ENCODE measurements at places on chromosomes 4 and X.

DNA sequence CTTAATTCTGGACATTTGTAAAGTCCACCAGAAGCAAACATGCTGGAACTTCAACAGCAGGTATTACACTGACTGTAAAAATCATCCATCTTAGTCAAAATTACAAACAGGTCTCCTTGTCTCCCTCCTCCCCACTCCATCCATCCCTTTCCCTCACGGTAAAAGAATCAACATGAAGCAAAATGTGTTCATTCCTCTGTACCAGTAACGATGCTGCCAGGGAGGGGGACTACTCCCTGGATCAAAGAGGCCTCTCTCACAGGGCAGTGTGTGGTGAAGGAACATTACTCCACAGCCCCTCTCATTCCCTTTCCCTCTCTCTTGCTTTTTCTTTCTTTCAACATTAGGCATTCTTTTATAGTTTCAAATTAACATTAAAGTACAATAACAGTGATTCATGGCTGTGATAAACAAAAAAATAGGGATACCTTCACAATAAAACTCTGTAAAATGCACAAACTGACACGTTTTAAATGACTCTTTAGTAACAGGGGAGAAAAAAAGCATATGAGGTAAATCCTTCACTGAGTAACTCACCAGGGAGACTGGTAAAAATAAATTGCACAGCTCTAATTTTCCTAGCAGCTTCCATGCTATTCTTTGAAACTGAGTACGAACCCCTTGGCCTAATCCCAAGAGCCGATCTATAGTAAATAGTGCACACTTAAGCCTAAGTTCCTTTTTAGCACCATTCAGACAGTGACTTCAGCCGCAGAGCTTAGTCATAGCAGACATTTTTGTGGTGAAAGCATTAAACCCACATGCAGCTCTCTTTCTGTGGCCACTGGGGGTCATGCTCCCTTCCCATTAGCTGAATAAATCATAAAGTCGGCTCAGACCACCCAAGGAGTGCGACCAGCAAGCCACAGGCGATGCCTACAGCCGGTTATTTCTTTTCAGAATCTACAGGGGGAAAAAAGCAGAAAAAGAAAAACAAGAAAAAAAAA, 215.6 kb upstream of the GYPA start:
- DNase-seq = peak; percentile 9

- no peak for DNase-seq
Measured at GRCh38 chrX:108699368-108699767, 37.0 kb downstream of the IRS4 start.

DNA sequence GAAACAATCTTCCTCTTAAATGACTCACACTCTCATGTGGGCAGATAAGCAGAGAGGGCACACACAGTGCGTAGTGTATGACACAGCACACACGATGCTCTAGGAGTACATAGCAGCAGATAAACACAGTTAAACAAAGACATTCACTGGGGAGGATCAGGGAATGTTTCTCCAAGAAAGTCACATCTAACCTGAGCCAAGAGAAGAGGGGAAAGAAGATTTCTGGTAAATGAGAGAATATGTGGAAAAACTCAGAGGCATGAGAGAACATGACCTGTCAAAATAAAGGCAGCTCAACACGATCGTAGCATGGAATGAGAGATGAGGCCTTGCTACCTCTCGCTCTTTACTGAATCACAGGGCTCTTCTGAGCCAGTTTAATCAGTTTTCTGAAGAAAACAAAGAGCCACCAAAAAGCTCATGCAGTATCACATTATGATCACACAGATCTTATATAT, 251.0 kb downstream of the ANK2 start:
- no peak for DNase-seq

DNA sequence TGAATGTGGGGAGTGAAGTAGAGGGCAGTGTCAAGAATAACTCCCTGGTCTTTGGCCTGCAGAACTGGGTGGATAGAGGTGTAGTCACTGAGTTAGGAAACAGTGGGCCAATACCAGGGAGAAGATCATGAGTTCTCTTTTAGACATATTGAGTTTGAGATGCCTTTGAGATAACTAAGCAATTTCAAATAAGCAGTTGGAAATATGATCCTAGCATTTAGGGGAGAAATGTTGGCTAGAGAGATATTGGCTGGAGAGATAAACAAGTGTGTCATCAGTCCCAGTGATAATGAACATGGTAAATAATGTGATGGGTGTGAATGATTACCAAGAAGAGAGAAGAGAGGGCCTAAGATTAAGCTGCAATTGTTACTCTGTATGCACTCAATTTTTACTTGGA, 95.3 kb upstream of the HPRT1 start:
- no peak for DNase-seq

- DNase-seq = no peak
Measured at GRCh38 chr4:176433983-176434382, 114.2 kb downstream of the SPCS3 start.

- no peak for DNase-seq
Measured at GRCh38 chr4:135244696-135245095, 1043.1 kb upstream of the PABPC4L start.
